Activated CD8-positive, alpha-beta T cell treated with anti-CD3 and anti-CD28 coated beads, Interleukin-2, amount 10 ng/mL, durations not matched to agents 7 days and 5 days (primary cell): ENCODE measurements at places on chromosomes 16 and 17. TPM values are rescaled to one million over a fixed set of nuclear protein-coding genes. Genes with fewer than 3 reads are reported as not detected.

Gene CD300H
- total RNA-seq, result not detected

Gene TMEM92
- not detected for total RNA-seq

GRCh38 chr17:17621254-17621653 lies 29.7 kb upstream of the PEMT start:
- no peak overlapping the region for H3K4me3 ChIP-seq
- no peaks in the 10 kb centered on the region for H3K36me3 ChIP-seq
- H3K27ac ChIP-seq, result no peak overlapping the region
- H3K27me3 ChIP-seq, result peaks cover 12% of the 10 kb centered on the region
- no peak for DNase-seq

- H3K27ac ChIP-seq, result no peak overlapping the region
- no peaks in the 10 kb centered on the region for H3K27me3 ChIP-seq
- H3K36me3 ChIP-seq, result no peaks in the 10 kb centered on the region
- DNase-seq, result no peak
- H3K4me1 ChIP-seq, result no peaks in the 10 kb centered on the region
Observed at GRCh38 chr17:77303620-77304019, 162.9 kb downstream of the SEC14L1 start.

- no peak overlapping the region for H3K27ac ChIP-seq
- no peak for DNase-seq
- no peaks in the 10 kb centered on the region for H3K27me3 ChIP-seq
- no peak overlapping the region for H3K4me3 ChIP-seq
- H3K36me3 ChIP-seq, result peaks cover 56% of the 10 kb centered on the region
Observed at GRCh38 chr17:18194804-18195203, 11.2 kb downstream of the ALKBH5 start.

DNA sequence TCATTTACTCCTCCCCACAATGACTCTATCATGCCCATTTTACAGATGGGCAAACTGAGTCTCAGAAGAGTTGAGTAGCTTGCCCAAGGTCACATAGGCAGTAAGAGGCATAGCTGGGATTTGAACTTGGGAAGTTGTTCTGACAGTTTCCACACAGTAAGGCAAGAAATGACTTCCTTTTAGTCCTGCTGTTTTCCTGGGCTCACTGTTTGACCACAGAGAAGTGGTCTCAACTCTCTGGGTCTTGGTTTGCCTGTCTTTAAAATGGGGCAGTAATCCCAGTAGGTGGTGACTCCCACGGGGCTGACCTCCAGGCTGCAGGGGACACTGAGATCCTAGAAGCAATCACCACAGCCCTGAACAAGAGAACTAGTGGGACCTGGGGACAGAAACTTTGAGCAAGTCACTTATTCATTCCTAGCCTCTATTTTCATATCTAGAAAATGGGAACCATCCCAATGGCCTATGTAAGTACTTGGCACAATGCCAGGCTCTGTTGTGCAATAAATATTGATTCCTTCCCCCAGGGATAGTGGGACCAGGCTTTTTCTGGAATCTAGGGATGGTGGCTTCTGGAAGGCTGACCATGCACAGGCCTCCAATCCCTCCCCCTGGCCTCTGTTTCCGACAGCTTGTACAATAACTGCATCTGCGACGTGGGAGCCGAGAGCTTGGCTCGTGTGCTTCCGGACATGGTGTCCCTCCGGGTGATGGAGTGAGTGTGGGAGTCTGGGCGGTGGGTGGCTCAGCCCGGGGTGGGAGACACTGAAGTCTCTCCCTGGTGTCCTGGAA lies 20.5 kb downstream of the DEXI start:
- H3K4me3 ChIP-seq, result no peak overlapping the region
- peaks cover 6% of the 10 kb centered on the region for H3K4me1 ChIP-seq
- no peak overlapping the region for H3K27ac ChIP-seq
- peaks cover 20% of the 10 kb centered on the region for H3K36me3 ChIP-seq

DNA sequence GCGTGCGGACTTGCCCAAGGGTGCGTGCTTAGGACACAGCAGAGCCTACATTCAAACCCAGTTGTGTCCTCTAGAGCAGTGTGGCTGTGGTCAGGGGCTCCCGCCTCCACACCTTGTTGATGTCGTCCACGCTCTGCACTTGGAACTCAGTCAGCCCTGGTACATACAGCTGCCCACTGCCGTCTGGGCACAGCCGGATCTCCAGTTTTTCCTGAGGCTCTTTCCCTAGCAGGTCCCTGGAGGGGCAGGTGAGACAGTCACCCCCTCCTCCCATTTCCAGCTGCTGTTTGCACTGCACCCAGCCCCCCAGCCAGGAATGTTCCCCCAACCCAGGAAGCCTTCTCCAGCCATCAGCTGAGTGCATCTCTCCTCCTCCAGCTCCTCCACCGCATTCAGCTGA lies 25.7 kb downstream of the KATNB1 start:
- H3K4me3 ChIP-seq, result no peak overlapping the region
- H3K27me3 ChIP-seq, result no peaks in the 10 kb centered on the region
- no peak for DNase-seq
- H3K4me1 ChIP-seq, result peaks cover 5% of the 10 kb centered on the region
